ENCODE measurements at places on chromosomes 7 and 10.

DNA sequence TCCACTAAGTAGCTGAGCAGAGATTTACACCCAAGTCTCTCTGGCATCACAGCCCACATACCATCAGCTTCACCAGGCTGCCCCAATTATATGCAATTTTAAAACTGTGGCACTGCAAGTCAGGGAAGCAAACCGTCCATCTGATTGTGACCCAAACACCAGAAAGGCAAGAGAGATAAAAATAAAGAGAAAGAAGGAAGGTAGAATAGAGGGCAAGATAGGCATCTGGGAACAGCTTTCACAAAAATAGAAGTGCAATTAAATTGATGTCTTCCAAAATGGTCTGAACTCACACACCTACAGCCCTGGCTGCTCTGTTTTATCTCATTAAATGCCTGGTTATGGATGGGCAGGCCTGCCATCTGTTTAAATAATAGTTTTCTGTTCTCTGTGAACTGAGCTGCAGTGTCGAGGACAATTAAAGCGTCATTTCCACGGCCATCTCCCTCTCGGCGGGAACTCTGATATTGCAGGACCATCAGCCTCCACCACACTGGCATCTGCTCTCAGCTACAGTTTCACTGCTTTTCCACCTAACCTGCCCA, 509.1 kb downstream of the INHBA start:
- DNase-seq: no peak

DNA sequence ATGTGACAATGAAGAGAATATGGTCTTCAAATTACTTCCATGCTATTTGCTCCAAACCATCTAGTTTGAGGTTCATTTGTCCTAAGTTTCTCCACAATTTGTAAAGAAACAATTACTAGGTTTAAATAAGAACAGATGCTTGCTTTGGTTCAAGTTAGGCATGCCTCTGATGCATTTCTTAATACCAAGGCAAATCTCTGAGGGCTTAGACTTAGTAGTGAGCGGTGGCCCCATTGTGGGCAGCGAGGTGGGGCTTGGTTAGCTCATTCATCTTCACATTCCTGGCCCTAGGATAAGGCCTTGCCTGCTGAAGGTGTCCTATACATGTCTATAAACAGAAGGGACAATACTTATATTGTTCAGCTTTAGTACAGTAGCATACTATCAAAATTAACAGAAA, 52.4 kb upstream of the RHEB start:
- DNase-seq: no peak

GRCh38 chr10:127283017-127283416, 86.6 kb upstream of the INSYN2A start:
- DNase-seq: no peak

DNA sequence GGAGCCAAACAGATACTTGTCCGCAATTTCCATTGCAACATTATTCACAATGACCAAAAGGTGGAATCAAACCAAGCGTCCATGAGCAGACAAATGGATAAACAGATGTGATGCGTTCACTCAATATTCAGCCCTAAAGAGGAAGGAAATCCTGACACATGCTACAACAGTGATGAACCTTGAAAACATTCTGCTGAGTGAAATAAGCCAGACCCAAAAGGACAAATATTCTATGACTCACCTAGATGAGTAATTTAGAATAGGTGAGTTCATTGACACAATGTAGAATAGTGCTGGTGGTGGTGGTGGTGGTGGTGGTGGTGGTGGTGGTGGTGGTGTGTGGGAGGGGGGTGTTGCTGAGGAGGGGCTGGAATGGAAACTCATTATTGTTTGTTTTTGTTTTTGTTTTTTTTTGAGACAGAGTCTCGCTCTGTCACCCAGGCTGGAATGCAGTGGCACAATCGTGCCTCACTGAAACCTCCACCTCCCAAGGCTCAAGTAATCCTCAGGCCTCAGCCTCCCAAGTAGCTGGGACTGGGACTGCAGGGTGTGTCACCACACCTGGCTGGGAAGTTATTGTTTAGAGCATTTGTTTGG, 28.6 kb downstream of the SMKR1 start:
- peak; percentile 58 for DNase-seq

GRCh38 chr7:138979226-138979979, 1.8 kb downstream of the KIAA1549 start:
- DNase-seq: peak; percentile 26

DNA sequence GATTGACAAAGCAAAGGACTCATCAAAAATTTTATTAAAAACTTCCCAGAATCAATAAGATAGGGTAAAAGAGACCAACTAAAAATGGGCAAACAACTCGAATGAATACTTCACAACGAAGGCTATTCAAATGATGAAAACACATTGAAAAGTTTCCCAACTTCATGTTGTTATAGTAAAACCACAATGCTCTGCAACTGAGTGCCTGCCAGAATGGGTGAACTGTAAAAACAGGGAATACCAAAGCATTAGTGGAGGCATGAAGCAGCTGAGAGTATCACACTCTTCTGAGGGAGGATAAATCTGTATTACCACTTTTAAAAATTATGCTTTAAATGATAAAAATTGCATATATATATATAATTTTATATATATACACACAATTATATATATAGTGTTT, 1214.7 kb downstream of the SORCS3 start:
- DNase-seq: no peak

DNA sequence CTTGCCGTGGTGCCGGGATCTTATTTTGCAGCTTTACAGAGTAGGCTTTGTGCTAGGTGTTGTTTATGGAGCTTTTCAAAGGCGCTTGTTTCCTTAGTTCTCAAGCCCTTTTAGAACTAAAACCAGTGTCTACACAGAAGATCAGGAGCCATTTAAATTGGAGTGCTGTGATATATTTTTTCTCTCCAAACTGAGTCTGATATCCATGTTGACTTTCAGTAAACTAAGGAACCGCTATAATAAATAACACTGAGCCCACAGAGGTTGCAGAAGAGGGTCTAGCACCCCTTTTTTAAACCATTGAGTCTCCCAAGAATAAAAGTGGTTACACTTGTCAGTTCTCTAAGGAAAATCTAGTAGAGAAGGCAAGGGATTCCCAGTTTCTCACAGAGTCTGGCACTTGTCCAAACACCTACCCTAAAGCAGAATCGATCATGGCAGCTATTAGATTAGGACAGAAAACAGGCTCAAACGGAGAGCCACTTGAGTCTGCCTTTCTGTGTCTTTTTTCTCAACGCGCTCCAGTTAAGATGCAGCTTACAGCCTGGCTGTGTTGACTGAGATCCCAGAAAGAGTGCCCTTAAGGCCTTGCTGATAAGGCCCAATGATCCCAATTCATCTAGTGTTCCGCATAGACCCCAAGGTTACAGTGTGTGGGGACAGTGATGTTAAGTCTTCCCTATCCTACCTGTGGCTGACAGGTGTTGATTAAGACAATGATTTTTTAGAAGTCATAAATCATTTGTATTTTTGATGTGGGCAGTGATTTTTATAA, 804 bp downstream of the TMEM106B start:
- peak; percentile 15 for DNase-seq

DNA sequence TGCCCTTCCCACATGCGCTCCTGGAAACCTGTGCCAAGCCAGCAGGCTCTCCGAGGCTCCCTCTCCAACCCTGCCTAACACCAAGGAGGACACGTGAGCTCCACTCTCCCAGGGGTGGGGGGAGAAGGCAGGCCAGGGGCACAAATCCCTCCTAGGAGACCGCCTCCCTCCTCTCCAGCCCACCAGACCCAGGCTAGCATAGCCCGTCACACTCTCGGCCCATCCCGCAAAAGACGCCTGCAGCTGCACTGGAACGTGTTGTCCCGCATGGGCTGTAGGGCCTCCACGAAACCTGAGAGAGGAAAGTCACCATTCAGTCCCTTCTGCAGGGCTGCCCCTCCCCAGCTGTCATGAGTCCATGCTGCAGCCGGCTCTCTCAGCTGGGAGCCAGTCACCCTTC, 126.3 kb downstream of the MAD1L1 start:
- no peak for DNase-seq

GRCh38 chr7:4233146-4233545, 448.9 kb upstream of the FOXK1 start:
- DNase-seq: no peak

GRCh38 chr7:115145512-115145911, 223.6 kb downstream of the MDFIC start:
- DNase-seq: no peak

DNA sequence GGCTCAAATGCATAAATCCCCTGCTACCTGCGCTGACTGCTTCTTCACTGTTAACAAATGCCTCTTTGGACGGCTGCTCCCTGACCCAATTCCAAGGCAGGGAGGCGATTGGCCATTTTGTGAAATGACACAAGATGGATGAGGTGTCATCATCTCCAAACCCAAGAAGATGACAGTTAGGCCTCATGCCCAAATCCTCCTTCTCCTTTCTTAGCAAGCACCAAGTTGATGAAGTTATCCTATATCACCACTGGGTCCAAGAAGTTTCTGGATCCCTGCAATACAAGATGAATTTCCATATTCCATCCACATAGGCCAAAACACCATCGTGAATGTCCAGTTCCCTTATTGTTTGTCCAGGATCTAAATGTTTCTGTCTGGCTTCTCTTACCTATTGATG, 98.5 kb upstream of the RAB11FIP2 start:
- DNase-seq: no peak

DNA sequence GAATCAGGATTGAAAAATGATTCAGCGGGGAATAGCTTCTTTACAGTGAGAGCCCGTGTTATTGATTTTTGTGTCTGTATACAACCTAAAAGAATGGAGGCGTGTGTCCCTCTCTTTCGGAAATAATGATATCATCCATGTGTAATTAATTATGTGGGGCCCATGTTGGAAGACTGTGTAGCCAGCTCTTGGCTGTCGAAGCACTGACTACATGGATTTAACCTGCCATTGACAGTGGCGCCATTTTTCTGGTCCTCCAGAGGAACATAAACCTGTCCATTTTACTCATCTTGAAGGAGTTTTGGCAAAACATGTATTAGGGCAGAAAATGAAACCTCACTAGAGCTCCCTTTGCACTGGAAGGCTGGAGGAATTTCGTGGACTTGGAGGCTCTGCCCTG, 119.6 kb downstream of the ITIH5 start:
- no peak for DNase-seq

DNA sequence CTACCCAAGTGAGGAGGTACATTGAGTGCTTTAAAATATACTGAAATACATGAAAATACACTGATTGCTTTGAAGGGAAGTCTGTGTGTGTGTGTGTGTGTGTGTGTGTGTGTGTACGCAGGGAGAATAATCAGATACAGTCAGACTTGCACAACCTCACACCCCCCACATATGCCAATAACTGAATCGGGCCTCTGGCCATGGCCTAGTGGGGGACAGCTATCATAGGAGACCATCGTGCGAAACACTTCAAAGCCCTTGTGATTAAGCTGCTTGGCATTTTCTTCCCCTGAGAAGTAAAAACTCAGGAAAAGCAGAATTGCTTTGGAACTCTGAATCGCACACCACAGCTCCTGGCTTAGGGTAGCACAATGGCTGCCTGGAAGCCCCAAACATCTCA, 135.1 kb downstream of the C10orf105 start:
- DNase-seq: no peak

- no peak for DNase-seq
Observed at GRCh38 chr10:31832261-31832660, 96.4 kb downstream of the ARHGAP12 start.

GRCh38 chr7:56019501-56019900, 31.7 kb downstream of the PSPH start:
- no peak for DNase-seq

GRCh38 chr7:141157138-141157765, 83.4 kb downstream of the TMEM178B start:
- DNase-seq: no peak

DNA sequence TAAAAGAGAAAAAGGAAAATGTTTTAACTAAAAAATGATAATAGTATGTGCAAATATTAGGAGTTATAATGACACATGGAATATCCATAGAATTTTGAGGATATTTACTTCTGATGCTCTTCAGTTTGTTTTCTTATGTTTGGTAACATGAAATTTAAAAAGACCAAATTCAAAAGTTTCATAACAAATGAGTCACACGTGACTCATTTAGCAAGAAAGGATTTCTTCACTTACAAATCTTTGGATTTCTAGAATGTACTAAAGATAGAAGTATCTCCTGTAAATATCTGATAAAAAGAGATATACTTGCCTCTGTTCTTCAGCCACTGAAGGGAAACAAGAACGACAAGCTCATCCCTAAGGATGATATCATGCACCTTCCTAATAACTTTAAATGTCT, 774.5 kb upstream of the LRRTM3 start:
- no peak for DNase-seq

DNA sequence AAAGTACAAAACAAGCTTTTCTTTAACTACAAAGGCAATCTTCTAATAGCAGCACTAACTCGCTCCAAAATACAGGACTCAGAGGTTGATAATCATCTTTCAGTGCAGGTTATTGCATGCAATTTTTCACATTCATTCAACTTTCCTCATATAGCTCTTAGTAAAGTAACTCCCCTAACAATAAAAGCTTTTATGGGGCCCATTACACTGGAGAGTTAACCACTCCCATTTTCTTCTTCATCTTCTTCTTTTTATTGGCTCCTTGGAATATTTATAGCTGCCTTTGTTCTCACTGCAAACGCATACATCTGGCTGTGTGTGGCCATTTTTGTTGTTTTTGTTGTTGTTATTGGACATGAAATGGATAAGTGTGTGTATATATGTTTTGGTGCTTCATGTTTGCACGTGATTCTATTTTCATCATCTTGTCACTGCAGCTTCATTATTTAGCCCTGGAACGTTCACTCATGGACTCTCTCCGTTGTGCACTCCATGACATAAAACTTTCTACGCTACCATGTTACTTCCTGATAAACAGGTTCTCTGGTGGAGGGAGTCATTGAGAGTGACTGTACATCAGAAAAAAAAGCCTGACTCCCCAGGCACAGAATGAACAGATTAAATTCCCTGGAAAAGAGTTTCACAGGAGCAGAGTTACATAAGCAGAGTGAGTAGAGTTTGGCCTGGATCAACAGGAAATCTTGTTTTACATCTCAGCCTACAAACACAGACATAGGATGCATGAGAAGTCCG, 236.4 kb upstream of the SP4 start:
- no peak for DNase-seq

GRCh38 chr7:65444899-65445823, 71.5 kb downstream of the ZNF92 start:
- peak; percentile 98 for DNase-seq

DNA sequence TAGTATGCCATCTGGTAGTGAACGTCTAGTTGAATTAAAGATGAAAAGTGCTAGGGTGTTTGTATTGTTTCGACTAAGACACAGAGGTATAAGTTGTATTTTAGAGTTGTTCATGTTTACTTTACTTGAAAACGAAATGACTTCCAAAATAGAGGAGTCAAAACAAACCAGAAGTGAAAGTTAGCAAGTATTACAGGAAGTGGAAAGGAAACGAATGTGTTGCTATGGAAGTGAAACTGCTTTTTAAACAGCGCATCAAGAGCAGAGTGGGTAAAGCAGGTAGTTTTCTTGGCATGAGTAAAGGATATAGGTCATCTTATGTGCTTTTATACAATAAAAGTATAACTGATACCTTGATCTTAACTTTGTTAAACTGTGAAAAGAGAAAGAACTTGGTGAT, 20.0 kb upstream of the GALNTL5 start:
- no peak for DNase-seq

GRCh38 chr7:116525913-116526861, 1.4 kb downstream of the CAV1 start:
- DNase-seq: no peak

Measured in HepG2 (cell line).